Esophagus muscularis mucosa (tissue), 4 donors: ENCODE measurements at places on chromosomes 3 and 15. TPM values are rescaled to one million over a fixed set of nuclear protein-coding genes. Genes with fewer than 3 reads are reported as not detected.

TMEM266 gene
- total RNA-seq = 0.40 TPM

DNA sequence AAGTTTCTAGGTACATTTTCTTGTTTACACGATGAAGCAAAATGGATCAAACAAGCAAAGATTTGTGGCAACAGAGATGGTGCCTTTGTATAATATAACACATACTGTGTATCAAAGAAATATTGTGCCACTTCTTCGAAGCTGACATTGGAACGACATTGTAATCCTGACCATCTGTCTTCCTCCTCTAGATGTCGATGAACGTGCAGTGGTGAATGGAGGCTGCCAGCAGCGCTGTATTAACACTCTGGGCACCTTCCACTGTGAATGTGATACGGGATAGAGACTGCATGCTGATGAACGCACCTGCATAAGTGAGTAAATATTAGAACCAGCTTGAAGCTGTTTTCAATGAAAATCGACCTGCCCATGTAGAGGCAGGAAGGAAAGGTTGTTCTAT, 613.3 kb upstream of the GOLIM4 start:
- H3K36me3 ChIP-seq = no peaks in the 10 kb centered on the region
- no peaks in the 10 kb centered on the region for H3K4me1 ChIP-seq
- no peak for DNase-seq
- no peaks in the 10 kb centered on the region for H3K27me3 ChIP-seq
- H3K27ac ChIP-seq = no peak overlapping the region

GRCh38 chr15:100206643-100207042, 135.1 kb downstream of the ADAMTS17 start:
- H3K36me3 ChIP-seq = no peaks in the 10 kb centered on the region
- H3K27ac ChIP-seq = peak overlapping the region; percentile 35
- DNase-seq = no peak
- H3K4me1 ChIP-seq = peaks cover 28% of the 10 kb centered on the region
- H3K4me3 ChIP-seq = no peak overlapping the region

MESP2 gene
- total RNA-seq = not detected

TMEM158 gene
- total RNA-seq = 1.2 TPM

- DNase-seq = no peak
- H3K36me3 ChIP-seq = no peaks in the 10 kb centered on the region
- no peak overlapping the region for H3K4me3 ChIP-seq
- H3K4me1 ChIP-seq = no peaks in the 10 kb centered on the region
- H3K27me3 ChIP-seq = no peaks in the 10 kb centered on the region
Observed at GRCh38 chr3:59386165-59386564, 336.3 kb upstream of the CFAP20DC start.

- no peaks in the 10 kb centered on the region for H3K36me3 ChIP-seq
- no peak overlapping the region for H3K27ac ChIP-seq
Observed at GRCh38 chr3:139289860-139290524, 53.8 kb upstream of the MRPS22 start.

STRIT1 gene
- not detected for total RNA-seq

DNA sequence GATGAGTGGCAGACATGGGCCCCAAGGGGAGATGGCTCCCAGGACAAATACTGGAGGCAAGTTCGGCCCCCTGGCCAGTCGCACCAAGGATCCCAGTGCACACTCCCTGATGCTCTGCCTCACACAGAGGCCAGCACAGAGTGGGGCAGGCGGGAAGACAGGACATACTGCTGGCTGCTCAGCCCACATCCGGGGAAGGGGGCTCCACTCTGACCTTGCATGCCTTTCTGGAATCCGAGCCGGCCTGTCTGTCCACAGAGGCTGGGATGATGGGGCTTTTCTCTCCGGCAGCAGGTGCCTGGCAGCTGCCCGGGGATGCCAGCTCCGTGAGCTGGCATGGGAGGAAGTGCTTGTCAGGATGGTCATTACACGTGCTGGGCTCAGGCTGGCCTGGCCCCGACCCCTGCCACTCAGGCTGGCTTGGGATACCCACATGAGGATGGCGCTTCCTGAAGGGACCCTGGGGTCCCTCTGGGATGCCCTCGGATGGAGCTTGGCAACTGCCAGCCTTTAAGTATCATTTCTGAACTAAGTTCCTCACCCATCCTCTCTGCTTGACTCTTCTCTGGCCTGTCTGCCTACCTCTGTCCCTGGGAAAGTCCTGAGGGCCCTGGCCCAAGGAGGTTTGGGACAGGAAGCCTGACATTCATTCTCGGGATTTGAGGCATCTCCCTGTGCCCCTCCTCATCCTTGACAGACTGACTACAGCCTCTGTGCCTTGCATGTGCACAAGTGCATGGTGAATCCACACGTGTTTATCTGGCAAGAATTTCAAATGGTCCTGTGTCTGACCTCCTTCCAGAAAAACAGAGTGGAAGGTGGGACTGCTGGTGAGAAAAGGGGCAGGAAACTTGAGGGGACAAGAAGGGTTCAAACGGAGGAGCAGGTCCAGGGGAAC, 46.5 kb downstream of the EXOG start:
- DNase-seq = no peak
- no peak overlapping the region for H3K27ac ChIP-seq
- no peaks in the 10 kb centered on the region for H3K27me3 ChIP-seq

PLEKHO2 gene
- total RNA-seq = 56.3 TPM

GRCh38 chr3:45884368-45885201, 1.8 kb upstream of the CCR9 start:
- H3K27me3 ChIP-seq = no peaks in the 10 kb centered on the region
- H3K27ac ChIP-seq = no peak overlapping the region
- no peaks in the 10 kb centered on the region for H3K36me3 ChIP-seq
- DNase-seq = no peak
- no peaks in the 10 kb centered on the region for H3K4me1 ChIP-seq
- no peak overlapping the region for H3K4me3 ChIP-seq

SPESP1 gene
- total RNA-seq = 4.3 TPM

- no peak for DNase-seq
- peaks cover 40% of the 10 kb centered on the region for H3K4me1 ChIP-seq
- H3K36me3 ChIP-seq = no peaks in the 10 kb centered on the region
- H3K4me3 ChIP-seq = no peak overlapping the region
- H3K27ac ChIP-seq = peak overlapping the region; percentile 86
Observed at GRCh38 chr3:141367038-141367730, 1.1 kb upstream of the ZBTB38 start.

IL17RD gene
- 6.1 TPM for total RNA-seq

GRCh38 chr3:126078866-126079265, 5.1 kb downstream of the SLC41A3 start:
- no peak overlapping the region for H3K4me3 ChIP-seq
- no peaks in the 10 kb centered on the region for H3K4me1 ChIP-seq
- H3K36me3 ChIP-seq = no peaks in the 10 kb centered on the region
- no peaks in the 10 kb centered on the region for H3K27me3 ChIP-seq

GRCh38 chr15:39595338-39596221, 14.7 kb downstream of the THBS1 start:
- DNase-seq = no peak
- H3K27ac ChIP-seq = peak overlapping the region; percentile 54
- no peak overlapping the region for H3K4me3 ChIP-seq
- H3K4me1 ChIP-seq = peaks cover 61% of the 10 kb centered on the region
- H3K36me3 ChIP-seq = peaks cover 61% of the 10 kb centered on the region

GRCh38 chr15:73723191-73723590, 30.0 kb downstream of the INSYN1 start:
- H3K27me3 ChIP-seq = no peaks in the 10 kb centered on the region
- no peak overlapping the region for H3K4me3 ChIP-seq
- no peak overlapping the region for H3K27ac ChIP-seq

DNA sequence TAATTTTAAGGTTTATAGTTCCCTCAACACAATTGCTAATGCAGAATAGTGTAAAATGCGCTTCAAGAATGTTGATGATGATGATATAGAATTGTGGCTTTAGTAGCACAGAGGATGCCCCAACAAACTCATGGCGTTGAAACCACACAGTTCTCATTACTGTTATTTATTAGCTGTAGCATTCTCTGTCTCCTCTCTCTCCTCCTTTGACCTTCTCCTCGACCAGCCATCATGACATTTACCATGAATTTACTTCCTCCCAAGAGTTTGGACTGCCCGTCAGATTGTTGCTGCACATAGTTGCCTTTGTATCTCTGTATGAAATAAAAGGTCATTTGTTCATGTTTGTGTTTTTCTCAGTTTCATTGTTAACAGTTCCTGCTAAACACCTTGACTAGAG, 27.8 kb upstream of the CRTC3 start:
- no peak overlapping the region for H3K27ac ChIP-seq
- H3K4me3 ChIP-seq = no peak overlapping the region
- no peak for DNase-seq
- H3K27me3 ChIP-seq = no peaks in the 10 kb centered on the region
- peaks cover 65% of the 10 kb centered on the region for H3K36me3 ChIP-seq

DNA sequence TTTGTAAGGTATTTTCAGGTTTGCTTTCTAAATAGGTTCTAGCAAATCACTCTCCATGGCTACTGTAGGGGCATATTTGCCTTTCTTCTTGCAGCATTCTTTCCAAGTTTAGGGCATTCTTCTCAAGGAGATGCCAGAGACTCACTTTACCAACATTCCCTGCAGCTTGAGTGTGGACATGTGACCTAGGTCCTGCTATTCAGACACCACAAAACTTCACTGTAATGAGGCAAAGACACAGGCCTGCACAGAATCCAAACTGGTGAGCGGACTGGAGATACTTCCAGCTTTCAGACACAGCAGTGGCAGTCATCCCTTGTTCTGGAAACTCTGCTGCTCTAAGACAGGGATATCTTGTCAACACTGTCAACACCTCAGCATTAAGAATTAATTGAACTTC, 146.4 kb upstream of the PFN2 start:
- H3K4me1 ChIP-seq = no peaks in the 10 kb centered on the region
- H3K36me3 ChIP-seq = no peaks in the 10 kb centered on the region
- H3K27ac ChIP-seq = no peak overlapping the region
- no peaks in the 10 kb centered on the region for H3K27me3 ChIP-seq

DNA sequence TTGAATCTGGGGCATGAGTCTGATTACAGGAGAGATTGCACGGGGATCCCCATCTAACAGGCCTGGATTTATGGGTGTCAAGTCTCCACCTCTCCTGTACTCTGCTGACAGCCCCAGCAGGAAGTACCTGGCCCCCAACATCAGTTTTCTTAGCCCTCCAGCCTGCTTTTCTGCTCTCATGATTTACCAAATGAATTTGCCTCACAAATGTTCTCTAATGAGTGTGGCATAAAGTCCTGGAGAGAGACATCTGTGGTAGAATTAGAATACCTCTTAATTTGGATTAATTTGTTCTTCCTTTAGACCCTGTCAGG, 60.1 kb downstream of the FNDC3B start:
- H3K4me1 ChIP-seq = peaks cover 74% of the 10 kb centered on the region
- H3K36me3 ChIP-seq = no peaks in the 10 kb centered on the region
- no peak overlapping the region for H3K27ac ChIP-seq
- no peak overlapping the region for H3K4me3 ChIP-seq
- DNase-seq = no peak

DNA sequence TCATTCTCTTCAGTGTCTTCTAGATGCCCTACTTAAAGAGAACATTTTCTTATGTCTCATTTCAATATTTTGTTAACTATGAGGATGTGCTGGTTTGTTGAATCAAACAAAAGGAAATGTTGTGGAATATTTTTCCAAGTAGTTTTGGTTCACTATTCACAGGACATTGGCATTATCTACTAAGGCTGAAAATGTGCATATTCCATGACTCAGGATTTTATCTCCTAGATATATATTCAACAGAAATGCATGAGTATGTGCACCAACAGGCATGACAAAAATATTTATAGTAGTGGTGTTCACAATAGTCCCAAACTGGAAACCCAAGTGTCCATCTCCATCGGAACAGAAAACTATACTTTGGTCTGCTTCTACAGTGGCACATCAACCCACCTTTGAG, 16.7 kb upstream of the NR1I2 start:
- H3K27ac ChIP-seq = no peak overlapping the region
- no peaks in the 10 kb centered on the region for H3K36me3 ChIP-seq
- no peak for DNase-seq
- H3K4me1 ChIP-seq = no peaks in the 10 kb centered on the region

ITIH3 gene
- 0.83 TPM for total RNA-seq

GRCh38 chr3:18725668-18726407, 300.7 kb upstream of the SATB1 start:
- no peak overlapping the region for H3K4me3 ChIP-seq
- no peak for DNase-seq
- no peaks in the 10 kb centered on the region for H3K27me3 ChIP-seq
- no peaks in the 10 kb centered on the region for H3K4me1 ChIP-seq

- peaks cover 9% of the 10 kb centered on the region for H3K36me3 ChIP-seq
- no peaks in the 10 kb centered on the region for H3K4me1 ChIP-seq
- no peak for DNase-seq
- no peak overlapping the region for H3K4me3 ChIP-seq
- H3K27ac ChIP-seq = no peak overlapping the region
Observed at GRCh38 chr3:198018416-198018815, 58.4 kb downstream of the LMLN start.

- no peak overlapping the region for H3K4me3 ChIP-seq
- H3K27me3 ChIP-seq = no peaks in the 10 kb centered on the region
- peaks cover 42% of the 10 kb centered on the region for H3K4me1 ChIP-seq
- peaks cover 57% of the 10 kb centered on the region for H3K36me3 ChIP-seq
- H3K27ac ChIP-seq = no peak overlapping the region
- no peak for DNase-seq
Observed at GRCh38 chr3:134481166-134481565, 4.6 kb downstream of the ANAPC13 start.

- no peaks in the 10 kb centered on the region for H3K27me3 ChIP-seq
- DNase-seq = no peak
- H3K4me1 ChIP-seq = peaks cover 9% of the 10 kb centered on the region
- H3K36me3 ChIP-seq = peaks cover 23% of the 10 kb centered on the region
- no peak overlapping the region for H3K4me3 ChIP-seq
- no peak overlapping the region for H3K27ac ChIP-seq
Observed at GRCh38 chr15:55224892-55225291, 28.2 kb upstream of the RSL24D1 start.

- no peaks in the 10 kb centered on the region for H3K36me3 ChIP-seq
- no peaks in the 10 kb centered on the region for H3K4me1 ChIP-seq
- no peak overlapping the region for H3K4me3 ChIP-seq
- peak; percentile 79 for DNase-seq
- no peaks in the 10 kb centered on the region for H3K27me3 ChIP-seq
Observed at GRCh38 chr3:127853681-127854080, 31.4 kb upstream of the MGLL start.

GRCh38 chr15:60972866-60973265, 256.2 kb downstream of the RORA start:
- DNase-seq = no peak
- H3K36me3 ChIP-seq = no peaks in the 10 kb centered on the region

DNA sequence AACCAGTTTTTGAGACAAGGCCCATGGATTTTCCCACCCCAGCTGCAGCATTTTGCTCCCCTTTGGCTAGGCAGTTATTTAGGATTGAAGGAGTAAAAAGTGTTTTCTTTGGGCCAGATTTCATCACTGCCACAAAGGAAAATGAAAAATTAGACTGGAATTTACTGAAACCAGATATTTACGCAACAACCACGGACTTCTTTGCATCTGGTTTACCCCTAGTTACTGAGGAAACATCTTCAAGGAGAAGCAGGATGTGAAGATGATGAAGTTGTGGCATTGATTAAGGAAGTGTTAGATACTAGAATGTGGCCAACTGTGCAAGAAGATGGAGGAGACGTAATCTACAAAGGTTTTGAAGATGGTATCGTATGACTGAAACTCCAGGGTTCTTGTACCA, 165.2 kb upstream of the MYRIP start:
- no peak for DNase-seq
- H3K27ac ChIP-seq = no peak overlapping the region
- H3K27me3 ChIP-seq = no peaks in the 10 kb centered on the region
- no peaks in the 10 kb centered on the region for H3K36me3 ChIP-seq

GRCh38 chr3:53823956-53824657, 22.1 kb downstream of the CHDH start:
- H3K4me3 ChIP-seq = no peak overlapping the region
- H3K27me3 ChIP-seq = no peaks in the 10 kb centered on the region
- H3K27ac ChIP-seq = no peak overlapping the region
- DNase-seq = no peak
- no peaks in the 10 kb centered on the region for H3K36me3 ChIP-seq
